Stimulated activated CD4-positive, alpha-beta T cell treated with anti-CD3 and anti-CD28 coated beads, Interleukin-12 subunit alpha, Interleukin-12 subunit beta, amount 100 ng/mL, for 48 hours (primary cell): ENCODE measurements at places on chromosomes 5 and 9.

GRCh38 chr5:154374264-154374663 is 71.5 kb upstream of the SAP30L start:
- DNase-seq: no peak

DNA sequence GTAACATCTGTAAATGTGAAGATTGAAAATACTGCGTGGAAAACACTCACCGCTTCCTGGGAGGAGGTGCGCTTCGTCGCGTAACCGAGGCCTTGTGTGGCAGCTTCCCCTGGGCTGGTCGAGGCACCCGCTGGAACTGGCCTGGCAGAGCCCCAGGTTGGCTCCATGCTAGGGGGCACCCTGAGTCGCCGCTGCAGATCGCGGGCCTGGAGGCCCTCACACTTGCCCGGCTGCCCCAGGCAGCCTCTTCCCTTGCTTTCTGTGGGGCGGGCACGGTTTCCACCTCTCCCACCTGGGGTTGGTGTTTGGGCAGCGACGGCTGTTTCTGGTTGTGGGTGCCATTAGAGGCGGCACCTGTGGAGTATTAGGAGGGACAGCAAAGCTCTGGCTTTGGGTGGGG is 852 bp downstream of the ZNF354C start:
- no peak for DNase-seq

DNA sequence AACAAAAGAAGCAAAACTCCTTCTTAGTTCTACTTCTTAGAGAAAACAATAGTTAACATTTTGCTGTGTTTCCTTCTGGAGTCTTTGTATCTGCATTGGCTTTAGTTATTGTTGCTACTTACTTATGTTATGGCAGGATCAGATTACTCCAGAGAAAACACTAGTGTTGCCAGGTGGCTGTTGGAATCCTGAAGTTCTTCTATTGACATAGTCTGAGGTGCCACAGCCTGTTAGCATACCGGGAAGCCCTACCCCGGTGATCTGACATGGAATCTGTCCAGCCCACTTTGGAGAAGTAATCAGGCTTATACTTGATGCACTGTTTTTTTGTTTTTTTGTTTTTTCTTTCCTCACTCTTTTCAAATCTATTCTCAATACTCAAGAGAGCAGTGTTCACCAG is 68.5 kb upstream of the CEP78 start:
- no peak for DNase-seq

- no peak for DNase-seq
Measured at GRCh38 chr9:129108805-129109536, 1.6 kb downstream of the CRAT start.

DNA sequence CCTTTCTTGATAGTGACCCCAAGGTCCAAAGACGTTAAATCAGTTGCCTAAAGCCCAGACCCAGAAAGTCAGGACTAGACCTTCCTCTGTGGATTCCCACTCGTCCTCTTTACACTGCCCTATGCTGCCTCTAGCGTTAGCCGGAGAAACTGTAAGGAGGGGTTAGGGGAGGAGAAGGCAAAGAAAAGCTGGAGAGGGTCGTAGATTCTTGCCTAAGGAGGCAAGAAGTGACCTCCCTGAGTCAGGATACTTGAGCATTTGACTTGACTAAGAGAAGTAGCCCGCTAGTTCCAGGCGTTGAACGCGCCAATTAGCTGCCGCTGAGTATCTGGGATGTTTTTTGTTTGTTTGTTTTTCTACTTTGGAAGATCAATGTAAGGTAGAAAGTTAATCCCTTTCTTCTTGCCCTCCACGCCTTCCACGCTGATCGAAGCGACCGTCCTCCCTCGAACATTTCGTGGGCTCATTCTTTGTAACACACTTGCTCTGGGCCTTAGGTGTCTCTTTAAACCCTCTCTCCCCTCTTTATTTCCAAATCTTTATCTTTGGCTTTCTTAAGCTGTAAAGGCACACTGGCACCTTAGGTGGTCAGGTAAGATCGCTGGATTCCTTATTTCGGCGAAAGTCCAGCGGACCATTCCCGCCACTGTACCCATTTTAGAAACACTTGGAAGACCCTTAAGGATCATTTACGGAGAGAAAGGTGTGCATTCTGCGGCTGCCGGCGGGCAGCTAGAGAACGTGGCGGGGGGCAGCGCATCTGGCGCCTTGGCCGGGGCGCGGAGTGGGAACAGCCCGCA is 5.1 kb upstream of the RGMB start:
- no peak for DNase-seq

GRCh38 chr5:169554251-169554650 is 29.3 kb upstream of the SPDL1 start:
- DNase-seq: no peak

DNA sequence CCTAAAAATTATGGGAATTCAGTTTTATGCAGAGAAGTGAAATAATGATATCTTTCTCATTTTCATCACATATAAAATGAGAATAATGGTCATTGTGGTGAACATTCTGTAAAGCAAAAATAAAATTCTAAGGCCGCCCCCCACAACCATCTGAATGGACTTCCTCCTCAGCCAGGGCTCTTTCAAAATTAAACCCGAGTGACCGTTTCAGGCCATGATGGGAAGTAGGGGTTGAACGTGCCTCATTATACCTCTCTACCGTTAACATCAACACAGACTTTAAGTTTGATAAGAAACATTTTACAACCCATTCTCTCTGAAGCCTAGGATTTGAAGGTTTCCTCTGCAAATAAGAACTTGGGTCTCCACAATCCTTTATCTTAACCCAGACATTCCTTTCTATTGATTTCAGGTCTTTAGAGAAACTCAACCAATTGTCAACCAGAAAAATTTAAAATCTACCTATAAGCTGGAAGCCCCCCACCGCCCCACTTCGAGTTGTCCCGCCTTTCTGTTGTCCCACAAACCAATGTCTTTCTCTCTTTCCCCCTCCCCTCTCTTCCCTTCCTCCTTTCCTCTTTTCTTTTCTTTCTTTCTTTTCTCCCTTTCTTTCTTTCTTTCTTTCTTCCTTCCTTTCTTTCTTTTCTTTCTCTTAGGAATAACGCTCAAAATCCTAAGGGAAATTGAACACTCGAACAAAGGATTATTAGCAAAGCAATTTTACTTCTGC is 1.7 kb upstream of the TMCO6 start:
- no peak for DNase-seq

DNA sequence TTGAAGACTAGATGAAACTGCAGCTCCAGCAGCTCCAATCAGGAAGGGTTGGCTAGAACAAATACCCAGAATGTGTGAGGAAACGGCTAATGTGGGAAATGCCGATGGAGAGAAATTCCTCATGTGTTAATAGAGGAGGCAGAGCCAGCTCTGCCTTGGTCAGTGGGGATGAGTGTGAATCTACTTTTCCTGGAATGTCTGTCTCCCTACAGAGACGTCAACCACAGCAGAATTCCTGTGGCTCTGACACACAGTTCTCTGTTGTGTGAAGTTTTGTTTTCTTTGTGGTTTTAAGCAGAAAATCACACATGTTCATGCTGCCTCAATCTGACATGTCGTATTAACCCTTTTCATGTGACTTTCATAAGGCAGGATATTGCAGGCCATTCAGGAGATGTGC is 476.6 kb upstream of the WWC1 start:
- DNase-seq: no peak

GRCh38 chr5:170885809-170886208 is 24.0 kb downstream of the RANBP17 start:
- DNase-seq: no peak

DNA sequence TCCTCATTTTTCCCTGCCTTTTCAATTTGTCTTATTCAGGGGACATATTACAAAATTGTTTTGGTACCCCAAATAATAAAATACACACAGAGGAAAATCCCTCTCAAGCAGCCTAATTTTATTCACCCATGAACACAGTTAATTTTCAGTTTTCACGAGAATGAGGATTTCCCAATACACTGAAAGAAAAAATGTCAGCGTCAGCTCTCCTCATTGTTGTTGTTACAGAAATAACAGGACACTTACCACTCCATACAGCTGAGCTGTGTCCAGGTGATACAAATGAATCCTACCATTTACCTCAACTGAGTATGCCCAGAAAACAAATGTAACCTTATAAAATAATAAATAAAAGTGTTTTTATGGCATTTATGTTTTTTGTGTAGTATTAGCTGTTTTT is 144.6 kb upstream of the PCA3 start:
- DNase-seq: no peak

DNA sequence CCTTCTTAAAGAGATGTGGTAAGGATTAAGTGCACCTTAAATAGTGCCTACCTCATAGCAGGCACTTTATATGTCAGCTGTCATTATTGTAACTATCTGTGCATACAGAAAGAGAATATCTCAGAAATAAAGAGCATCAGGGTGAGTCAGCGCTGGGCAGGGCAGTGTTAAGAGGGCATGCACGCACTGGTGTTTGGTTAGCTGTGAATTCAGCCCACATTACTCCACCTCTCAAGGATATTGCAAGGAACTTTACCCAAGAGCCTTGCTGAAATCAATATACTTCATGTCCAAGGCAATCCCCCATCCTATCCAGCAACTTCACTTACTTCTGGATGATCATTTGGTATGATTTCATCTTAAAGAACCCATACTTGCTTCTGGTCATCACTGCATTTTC is 300.9 kb downstream of the NTRK2 start:
- no peak for DNase-seq

DNA sequence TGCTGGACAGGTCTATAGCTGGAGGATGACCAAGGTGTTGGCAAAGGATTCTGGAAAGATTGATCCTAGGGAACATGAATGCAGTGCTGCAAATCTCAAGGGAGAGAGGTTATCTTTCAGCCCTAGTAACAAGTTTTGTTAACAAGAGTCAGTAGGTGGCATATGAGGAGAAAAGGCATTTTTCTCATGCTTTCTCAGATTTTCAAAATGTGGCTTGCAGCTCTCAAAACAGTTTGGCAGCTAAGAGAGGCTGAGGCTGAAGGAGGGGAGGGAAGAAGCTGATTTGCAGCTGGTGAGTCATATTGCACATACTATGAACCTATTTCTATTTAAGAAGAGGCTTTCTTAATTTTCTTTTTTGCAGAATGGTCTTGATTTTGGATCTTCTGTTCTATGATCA is 64.3 kb upstream of the PCA3 start:
- DNase-seq: no peak

DNA sequence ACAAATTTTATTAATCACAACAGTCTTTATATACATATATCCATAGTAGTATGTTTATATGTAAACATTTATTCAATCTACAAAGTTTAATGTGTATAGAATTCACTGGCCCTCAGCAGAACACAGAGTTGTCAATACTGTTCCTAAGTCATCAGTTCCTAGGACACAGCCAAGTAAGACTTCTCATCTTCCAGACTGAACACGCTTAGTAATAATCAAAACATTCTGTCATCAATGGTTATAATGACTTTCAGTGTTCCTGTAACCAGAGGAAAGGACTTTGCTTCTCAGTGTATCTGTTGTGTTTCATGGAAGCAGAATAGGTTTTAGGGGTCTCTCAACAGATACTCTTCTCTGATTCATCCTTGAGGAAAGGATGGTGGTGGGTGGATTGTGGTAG is 82.2 kb downstream of the SMIM23 start:
- no peak for DNase-seq

GRCh38 chr5:129120158-129120581 is 25.6 kb downstream of the ISOC1 start:
- DNase-seq: no peak

GRCh38 chr5:135505973-135506372 is 29.8 kb downstream of the NEUROG1 start:
- no peak for DNase-seq

GRCh38 chr9:70170151-70170790 is 88.5 kb upstream of the SMC5 start:
- no peak for DNase-seq

GRCh38 chr5:81230416-81230815 is 2.7 kb upstream of the CKMT2 start:
- no peak for DNase-seq

DNA sequence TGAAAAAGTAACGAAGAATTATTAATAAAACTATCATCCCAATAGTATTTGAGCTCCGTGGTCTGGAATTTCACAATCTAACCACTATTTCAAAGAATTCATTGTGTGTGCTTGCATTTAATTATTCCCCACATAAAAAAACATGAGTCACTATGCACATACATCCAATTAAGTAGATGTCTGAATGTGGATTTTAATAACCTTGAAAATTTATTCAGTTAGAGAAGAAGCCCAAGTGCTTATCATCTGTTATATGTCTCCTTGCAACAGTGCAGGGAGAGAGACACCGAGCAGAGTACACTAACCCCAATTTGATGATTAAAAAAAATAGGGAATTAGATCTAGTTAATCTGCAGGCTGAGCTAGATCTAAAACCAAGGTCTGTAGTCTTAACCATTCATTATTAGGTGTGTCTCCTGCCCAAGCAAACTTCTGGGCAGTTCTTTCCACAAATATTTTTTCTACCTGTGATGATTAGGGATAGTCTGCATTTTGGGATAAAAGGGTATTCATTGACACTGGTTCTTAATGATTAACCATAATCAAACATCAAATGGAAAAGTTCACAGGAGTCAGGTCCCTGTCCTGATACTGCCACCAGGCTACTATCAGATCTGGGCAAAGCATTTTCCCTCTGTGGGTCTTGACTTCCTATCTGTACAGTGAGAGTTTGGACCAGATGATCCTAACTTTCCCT is 164.2 kb downstream of the GRIA1 start:
- DNase-seq: no peak

GRCh38 chr5:154220625-154221024 is 30.1 kb downstream of the GALNT10 start:
- no peak for DNase-seq

DNA sequence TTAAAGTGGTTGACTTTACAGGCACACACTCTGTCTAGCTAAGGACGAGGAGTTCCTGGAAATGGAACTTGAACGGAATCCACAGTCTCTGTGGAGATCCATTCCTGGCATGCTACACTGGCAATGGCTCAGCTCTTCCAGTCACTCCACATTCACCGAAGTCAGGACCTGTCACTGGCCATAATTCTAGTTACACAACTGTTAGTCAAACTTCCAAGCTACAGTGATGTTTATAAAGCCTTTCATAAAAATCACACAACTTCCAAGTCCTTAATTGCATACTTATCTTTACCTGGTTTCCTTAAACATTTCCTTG is 15.7 kb downstream of the CDC14B start:
- DNase-seq: no peak

GRCh38 chr5:133799571-133800237 is 168.7 kb downstream of the C5orf15 start:
- no peak for DNase-seq

GRCh38 chr5:65760504-65761275 is 38.7 kb downstream of the NLN start:
- no peak for DNase-seq

- no peak for DNase-seq
Measured at GRCh38 chr9:85055506-85056202, 386.1 kb downstream of the NTRK2 start.

DNA sequence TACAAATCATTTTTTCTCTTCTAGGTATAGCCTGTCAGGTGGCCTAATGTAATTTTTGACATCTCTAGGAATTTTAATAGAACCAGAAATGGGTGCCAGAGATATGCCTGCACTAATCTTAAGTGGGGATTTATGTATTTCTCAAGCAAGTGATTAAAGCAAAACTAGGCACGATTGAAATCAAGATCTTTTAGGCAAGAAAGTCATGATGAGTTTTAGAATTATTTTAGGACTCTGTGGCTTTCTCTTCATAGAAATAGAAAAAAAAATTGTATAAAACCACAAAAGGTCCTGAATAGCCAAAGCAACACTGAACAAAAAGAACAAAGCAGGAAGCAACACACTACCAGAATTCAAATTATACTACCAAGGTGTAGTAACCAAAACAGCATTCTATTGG is 952 bp upstream of the AMACR start:
- DNase-seq: no peak
